ENCODE measurements at places on chromosomes 1 and 21. TPM values are rescaled to one million over a fixed set of nuclear protein-coding genes. Genes with fewer than 3 reads are reported as not detected.

GRCh38 chr1:38780133-38780532, 79.4 kb downstream of the RRAGC start:
- no peak for DNase-seq

DNA sequence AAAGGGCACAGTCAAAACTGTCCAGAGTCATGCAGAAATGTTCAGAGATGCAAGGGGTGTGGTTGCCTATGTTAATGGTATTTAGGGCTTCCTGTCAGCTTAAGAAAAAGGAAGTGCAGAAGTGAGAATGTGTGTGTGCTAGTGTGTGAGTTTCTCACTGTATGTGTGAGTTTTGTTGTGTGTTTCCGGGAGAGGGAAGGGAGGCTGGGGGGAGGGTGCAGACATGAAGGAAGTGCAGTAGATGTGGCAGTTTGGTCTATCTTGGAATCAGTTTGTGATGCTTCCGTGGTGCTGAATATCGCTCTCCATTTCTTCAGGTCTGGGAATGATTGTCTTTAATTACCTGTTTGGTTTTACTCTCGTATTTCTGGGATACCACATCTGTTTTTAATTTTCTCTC, 16.5 kb upstream of the ATP6V1G3 start:
- DNase-seq: no peak

- no peak for DNase-seq
These were observed 12.2 kb downstream of the TXNIP start for GRCh38 chr1:145983960-145984830.

DNA sequence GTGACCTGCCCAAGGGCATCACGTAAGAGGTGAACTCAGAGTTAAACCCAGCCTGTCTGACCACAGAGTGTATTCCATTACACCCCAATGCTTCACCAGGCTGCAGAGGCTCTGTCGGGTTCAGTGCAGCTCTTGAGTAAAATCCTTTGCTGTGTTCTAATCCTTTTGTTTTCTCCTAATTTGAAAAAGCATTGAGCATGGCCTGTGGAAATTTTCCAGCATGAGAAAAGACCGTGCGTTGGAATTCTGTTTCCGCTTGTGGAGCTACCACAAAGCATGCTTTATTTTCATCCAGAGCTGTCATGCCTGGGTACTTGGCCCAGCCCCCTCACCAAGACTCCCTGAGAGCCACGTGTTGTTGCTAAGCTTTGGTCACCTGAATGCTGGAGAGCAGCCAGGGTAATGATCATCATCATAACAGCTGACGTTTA, 317.6 kb downstream of the PRDM2 start:
- DNase-seq: no peak

The HMGCS2 gene
- total RNA-seq: 1.1 TPM

The OR2L2 gene
- total RNA-seq: not detected

The FCGR1A gene
- 0.17 TPM for total RNA-seq

The TARBP1 gene
- total RNA-seq: 10.4 TPM

The LYPD8 gene
- 0.57 TPM for total RNA-seq

The GPR157 gene
- 8.4 TPM for total RNA-seq
